ENCODE measurements at places on chromosomes 13 and 19. TPM values are rescaled to one million over a fixed set of nuclear protein-coding genes. Genes with fewer than 3 reads are reported as not detected.

Gene URAD
- total RNA-seq, result not detected

Gene ATP4B
- not detected for total RNA-seq

Gene ZNF790
- 0.23 TPM for total RNA-seq

Gene SPINT2
- total RNA-seq, result 379 TPM

Gene ZNF526
- 18.8 TPM for total RNA-seq

Gene CYP2A13
- not detected for total RNA-seq

Gene NMRK2
- not detected for total RNA-seq

Gene SPC24
- total RNA-seq, result 9.8 TPM

Gene HSH2D
- total RNA-seq, result 0.08 TPM

Gene CCL25
- not detected for total RNA-seq

Gene GNG7
- not detected for total RNA-seq

Gene APLP1
- total RNA-seq, result 99.5 TPM

Gene PSG7
- total RNA-seq, result not detected

Gene JSRP1
- 1.2 TPM for total RNA-seq

Gene LCP1
- 0.30 TPM for total RNA-seq

Gene IGFL3
- total RNA-seq, result not detected

Gene RPL18A
- total RNA-seq, result 2,285 TPM

Gene TEKTIP1
- total RNA-seq, result not detected

Gene ODAD3
- 1.0 TPM for total RNA-seq

Gene PIK3R2
- total RNA-seq, result 1.7 TPM

Gene ZNF578
- not detected for total RNA-seq

Gene RETN
- not detected for total RNA-seq

Gene SIAH3
- total RNA-seq, result not detected

Gene FUT1
- 0.07 TPM for total RNA-seq

Gene CASP14
- total RNA-seq, result not detected

Gene SCEL
- 0.79 TPM for total RNA-seq

Gene POU4F1
- 0.83 TPM for total RNA-seq

Gene PGLYRP1
- not detected for total RNA-seq

Gene BRME1
- not detected for total RNA-seq

Gene CHAMP1
- total RNA-seq, result 19.3 TPM

Gene IGLON5
- total RNA-seq, result not detected

Gene ZNF814
- total RNA-seq, result 2.5 TPM

Gene ZNF550
- 3.6 TPM for total RNA-seq

Gene AMER2
- not detected for total RNA-seq

Gene LHB
- total RNA-seq, result not detected

All from A549 treated with CpdA at 1 μM for 4 hours (cell line).